Natural killer cell treated with Interleukin-12 subunit alpha and Interleukin-12 subunit beta and Interleukin-15 and Interleukin-18, amount 100 ng/mL, for 72 hours (primary cell): ENCODE measurements at places on chromosomes 12 and 14. TPM values are rescaled to one million over a fixed set of nuclear protein-coding genes. Genes with fewer than 3 reads are reported as not detected.

- H3K27ac ChIP-seq, result no peak overlapping the region
- DNase-seq, result no peak
- H3K27me3 ChIP-seq, result peaks cover 22% of the 10 kb centered on the region
- peaks cover 2% of the 10 kb centered on the region for H3K4me1 ChIP-seq
- H3K4me3 ChIP-seq, result no peak overlapping the region
Observed at GRCh38 chr12:127170226-127171180, 1096.5 kb upstream of the TMEM132C start.

- no peak overlapping the region for H3K27ac ChIP-seq
- no peak for DNase-seq
- peaks cover 32% of the 10 kb centered on the region for H3K27me3 ChIP-seq
- H3K4me1 ChIP-seq, result no peaks in the 10 kb centered on the region
- no peak overlapping the region for H3K4me3 ChIP-seq
Observed at GRCh38 chr14:94660306-94660946, 48.2 kb downstream of the SERPINA3 start.

DNA sequence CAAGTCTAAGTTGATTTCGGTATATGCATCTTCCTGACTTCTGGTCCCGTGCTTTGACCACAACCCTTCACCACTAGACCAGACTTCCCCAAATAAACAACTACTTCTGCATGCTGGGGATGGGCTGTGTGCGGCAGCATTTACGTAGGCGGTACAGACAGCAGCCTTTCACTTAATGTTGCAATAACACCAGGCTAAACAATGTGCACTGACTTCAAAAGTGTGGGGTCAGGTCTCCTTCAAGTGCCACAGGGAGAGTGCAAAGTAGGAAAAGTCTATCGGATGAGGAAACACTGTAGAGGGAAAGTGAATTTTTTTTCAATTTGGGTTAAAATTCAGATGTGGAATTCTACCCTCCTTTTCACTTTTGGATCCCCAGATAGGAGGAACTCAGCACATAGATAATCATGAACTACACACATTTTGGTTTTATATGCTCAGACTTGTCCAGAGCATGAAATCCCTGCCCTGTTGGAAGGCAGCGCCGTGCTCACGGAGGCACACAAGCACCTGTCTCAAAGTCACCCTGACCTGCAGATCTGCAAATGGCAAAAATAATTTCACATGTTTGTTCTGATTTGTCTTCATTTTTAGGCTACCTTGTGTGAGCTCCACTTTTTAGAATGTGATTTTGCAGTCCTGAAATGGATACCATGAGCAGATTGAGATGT, 3.6 kb upstream of the FOS start:
- DNase-seq, result no peak
- no peaks in the 10 kb centered on the region for H3K36me3 ChIP-seq
- peak overlapping the region; percentile 58 for H3K27ac ChIP-seq
- H3K4me1 ChIP-seq, result peaks cover 35% of the 10 kb centered on the region
- peaks cover 11% of the 10 kb centered on the region for H3K27me3 ChIP-seq
- peak overlapping the region; percentile 57 for H3K4me3 ChIP-seq

Gene SLC35E3
- total RNA-seq, result 12.7 TPM

- H3K27me3 ChIP-seq, result peaks cover 37% of the 10 kb centered on the region
- H3K4me3 ChIP-seq, result no peak overlapping the region
- no peak for DNase-seq
- H3K27ac ChIP-seq, result no peak overlapping the region
Observed at GRCh38 chr12:5429741-5430557, 2.0 kb upstream of the NTF3 start.

GRCh38 chr12:4780641-4781611, 60.7 kb downstream of the GALNT8 start:
- no peak for DNase-seq
- H3K4me1 ChIP-seq, result no peaks in the 10 kb centered on the region
- peaks cover 6% of the 10 kb centered on the region for H3K36me3 ChIP-seq
- H3K27me3 ChIP-seq, result peaks cover 20% of the 10 kb centered on the region

Gene KCNC2
- not detected for total RNA-seq

DNA sequence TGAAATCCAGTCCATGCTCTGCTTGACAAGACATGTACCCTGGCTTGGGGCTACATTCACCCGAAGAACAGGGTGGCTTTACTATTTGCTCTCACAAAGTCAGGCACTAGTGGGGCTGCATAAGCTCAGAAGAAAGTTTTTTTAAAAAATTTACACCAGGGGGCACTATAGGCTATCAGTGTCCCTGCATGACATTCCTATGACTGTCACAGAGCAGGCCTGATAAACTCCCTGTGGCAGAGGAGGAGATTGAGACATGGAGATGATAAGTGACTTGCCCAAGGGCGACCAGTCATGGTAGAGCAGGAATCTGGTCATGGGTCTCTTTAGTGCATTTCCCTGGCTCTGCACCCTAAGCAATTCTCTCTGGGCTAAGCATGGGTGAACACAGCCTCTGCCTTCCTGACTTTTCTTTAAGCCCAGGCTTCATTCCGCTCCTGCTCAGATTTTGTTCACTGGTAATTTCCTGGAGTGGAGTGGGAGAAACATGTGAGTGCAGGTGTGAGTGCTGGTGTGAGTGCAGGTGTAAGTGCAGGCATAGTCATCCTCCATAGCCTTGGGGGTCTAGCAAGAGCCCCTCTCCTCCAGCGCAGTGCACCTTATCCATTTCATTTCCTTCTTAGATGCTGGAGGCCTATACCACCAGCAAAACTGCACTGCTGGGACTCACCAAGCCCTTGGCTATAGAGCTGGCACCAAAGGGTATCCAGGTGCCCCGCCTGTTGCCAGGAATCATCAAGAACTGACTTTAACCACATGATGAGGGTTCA, 91.6 kb downstream of the DHRS2 start:
- H3K36me3 ChIP-seq, result no peaks in the 10 kb centered on the region
- H3K27me3 ChIP-seq, result peaks cover 3% of the 10 kb centered on the region
- H3K4me1 ChIP-seq, result no peaks in the 10 kb centered on the region
- no peak for DNase-seq
- no peak overlapping the region for H3K27ac ChIP-seq
- no peak overlapping the region for H3K4me3 ChIP-seq

- H3K4me1 ChIP-seq, result no peaks in the 10 kb centered on the region
- H3K36me3 ChIP-seq, result no peaks in the 10 kb centered on the region
- H3K27me3 ChIP-seq, result no peaks in the 10 kb centered on the region
- no peak for DNase-seq
Observed at GRCh38 chr12:42770261-42770660, 180.7 kb upstream of the PRICKLE1 start.

GRCh38 chr12:76026643-76027063, 4.9 kb downstream of the PHLDA1 start:
- no peak for DNase-seq
- peak overlapping the region; percentile 65 for H3K27ac ChIP-seq
- no peaks in the 10 kb centered on the region for H3K27me3 ChIP-seq
- peaks cover 30% of the 10 kb centered on the region for H3K4me1 ChIP-seq

- H3K27ac ChIP-seq, result no peak overlapping the region
- H3K36me3 ChIP-seq, result no peaks in the 10 kb centered on the region
- H3K27me3 ChIP-seq, result peaks cover 5% of the 10 kb centered on the region
- DNase-seq, result no peak
- no peak overlapping the region for H3K4me3 ChIP-seq
Observed at GRCh38 chr14:81051547-81051946, 96.1 kb downstream of the TSHR start.

- H3K4me3 ChIP-seq, result no peak overlapping the region
- no peaks in the 10 kb centered on the region for H3K27me3 ChIP-seq
- H3K27ac ChIP-seq, result no peak overlapping the region
- H3K36me3 ChIP-seq, result no peaks in the 10 kb centered on the region
- no peak for DNase-seq
Observed at GRCh38 chr12:132579744-132580143, 30.6 kb downstream of the LRCOL1 start.

DNA sequence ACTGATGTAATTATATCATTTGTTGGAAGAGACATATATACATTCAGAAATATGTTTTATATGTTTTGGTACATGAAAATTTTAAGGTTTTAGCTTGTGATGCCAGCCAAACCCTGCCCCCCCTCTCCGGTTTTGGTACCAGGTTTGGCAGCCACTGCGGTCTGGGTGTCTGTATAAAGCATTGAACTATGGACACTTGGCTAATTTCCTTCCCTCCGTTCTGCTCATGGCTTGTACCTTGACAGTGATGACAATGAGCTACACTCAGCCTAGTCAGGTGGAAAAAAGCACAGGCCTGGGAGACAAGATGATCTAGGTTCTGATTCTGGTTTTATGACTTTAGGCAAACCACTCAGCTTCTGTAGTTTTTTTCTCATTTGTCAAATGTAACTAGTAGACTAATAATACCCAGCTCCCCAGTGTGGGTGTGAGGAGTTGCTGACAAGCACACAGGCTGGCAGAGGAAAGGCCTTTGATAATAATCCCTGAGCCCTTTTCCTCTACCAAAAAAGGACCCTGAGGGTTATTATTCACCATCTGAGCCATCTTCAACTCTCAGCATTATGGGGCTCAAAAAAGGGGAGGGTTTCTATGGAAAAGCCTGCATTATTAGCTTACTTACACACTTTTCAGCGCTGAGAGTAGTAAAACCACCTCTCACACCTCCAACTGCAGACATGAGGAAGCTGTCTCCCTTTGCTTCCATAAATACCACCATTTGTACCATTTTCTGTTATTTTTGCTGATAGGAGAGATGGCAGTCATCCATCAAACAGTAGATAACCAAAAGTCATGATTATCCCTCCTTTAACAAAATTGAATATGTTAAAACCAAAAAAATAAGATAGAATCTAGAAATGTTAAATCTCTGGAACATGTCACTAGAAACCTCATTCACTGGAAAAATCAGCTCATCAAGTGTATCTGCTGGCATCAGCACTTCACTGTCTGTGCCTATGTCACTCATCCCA, 76.3 kb upstream of the PSMC1 start:
- H3K27ac ChIP-seq, result no peak overlapping the region
- H3K27me3 ChIP-seq, result peaks cover 31% of the 10 kb centered on the region
- DNase-seq, result no peak

Gene NFE2
- total RNA-seq, result not detected

GRCh38 chr14:87149583-87150354, 843.2 kb downstream of the GALC start:
- H3K4me3 ChIP-seq, result no peak overlapping the region
- H3K27me3 ChIP-seq, result no peaks in the 10 kb centered on the region
- DNase-seq, result no peak
- H3K4me1 ChIP-seq, result no peaks in the 10 kb centered on the region
- peaks cover 5% of the 10 kb centered on the region for H3K36me3 ChIP-seq
- no peak overlapping the region for H3K27ac ChIP-seq

Gene PROX2
- 0.56 TPM for total RNA-seq

GRCh38 chr14:38880643-38881524, 222.2 kb downstream of the SEC23A start:
- H3K4me1 ChIP-seq, result no peaks in the 10 kb centered on the region
- no peaks in the 10 kb centered on the region for H3K36me3 ChIP-seq
- no peak for DNase-seq
- H3K27me3 ChIP-seq, result peaks cover 20% of the 10 kb centered on the region
- H3K4me3 ChIP-seq, result no peak overlapping the region
- no peak overlapping the region for H3K27ac ChIP-seq

GRCh38 chr12:109047081-109047805, 5.1 kb upstream of the USP30 start:
- H3K36me3 ChIP-seq, result no peaks in the 10 kb centered on the region
- no peak overlapping the region for H3K4me3 ChIP-seq

DNA sequence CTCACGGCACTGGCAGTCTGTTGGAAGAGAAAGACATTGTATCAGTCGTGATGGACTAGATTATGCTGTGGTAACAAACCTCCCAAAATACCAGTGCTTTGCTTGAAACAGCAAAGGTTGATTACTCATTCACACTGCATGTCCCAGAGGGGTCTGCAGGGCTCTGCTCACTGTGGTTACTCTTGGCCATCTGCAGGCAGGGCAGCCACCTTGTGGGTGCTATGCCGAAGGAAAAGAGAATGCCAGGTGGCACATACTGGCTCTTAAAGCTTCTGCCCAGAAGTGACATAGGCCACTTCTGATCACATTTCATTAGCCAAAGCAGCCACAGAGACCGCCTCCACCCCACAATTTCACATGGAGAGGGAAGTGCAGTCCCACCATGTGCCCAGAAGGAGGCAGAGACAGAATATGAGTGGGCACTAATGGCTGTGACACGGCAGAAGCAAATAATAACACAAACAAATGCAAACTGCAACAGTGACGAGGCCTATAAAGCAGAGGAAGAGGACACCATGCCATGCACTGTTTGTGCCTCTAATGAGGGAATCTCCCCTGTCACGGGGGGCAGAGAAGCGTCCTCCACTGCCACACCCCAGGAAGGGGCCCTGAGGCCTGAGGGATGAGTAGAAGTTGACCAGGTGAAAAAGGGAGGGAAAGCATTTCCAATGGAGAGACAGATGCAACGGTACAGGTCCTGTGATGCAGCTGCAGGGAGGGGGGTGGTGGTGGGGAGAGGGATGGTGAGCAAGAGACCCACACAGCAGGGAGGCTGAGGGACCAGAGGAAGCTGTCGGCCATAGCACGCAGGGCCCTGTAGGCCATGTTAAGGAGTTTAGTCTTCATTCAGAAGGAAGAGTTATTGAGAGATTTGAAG, 51.7 kb upstream of the KICS2 start:
- H3K36me3 ChIP-seq, result no peaks in the 10 kb centered on the region
- no peak overlapping the region for H3K27ac ChIP-seq
- no peaks in the 10 kb centered on the region for H3K4me1 ChIP-seq
- no peak overlapping the region for H3K4me3 ChIP-seq
- peaks cover 3% of the 10 kb centered on the region for H3K27me3 ChIP-seq

- DNase-seq, result no peak
- H3K36me3 ChIP-seq, result no peaks in the 10 kb centered on the region
- H3K4me1 ChIP-seq, result no peaks in the 10 kb centered on the region
- no peaks in the 10 kb centered on the region for H3K27me3 ChIP-seq
- H3K27ac ChIP-seq, result no peak overlapping the region
- H3K4me3 ChIP-seq, result no peak overlapping the region
Observed at GRCh38 chr12:20434996-20435395, 66.7 kb downstream of the PDE3A start.

GRCh38 chr14:105363847-105364708, 34.3 kb upstream of the TEX22 start:
- H3K4me1 ChIP-seq, result peaks cover 6% of the 10 kb centered on the region
- DNase-seq, result no peak
- no peaks in the 10 kb centered on the region for H3K36me3 ChIP-seq

- H3K27me3 ChIP-seq, result peaks cover 16% of the 10 kb centered on the region
- no peaks in the 10 kb centered on the region for H3K36me3 ChIP-seq
- peaks cover 18% of the 10 kb centered on the region for H3K4me1 ChIP-seq
- H3K27ac ChIP-seq, result no peak overlapping the region
Observed at GRCh38 chr12:132433641-132434395, 56.1 kb upstream of the FBRSL1 start.

GRCh38 chr12:67937822-67938221, 51.4 kb upstream of the IFNG-AS1 start:
- no peaks in the 10 kb centered on the region for H3K36me3 ChIP-seq
- no peak overlapping the region for H3K27ac ChIP-seq
- no peak for DNase-seq
- no peak overlapping the region for H3K4me3 ChIP-seq
- no peaks in the 10 kb centered on the region for H3K4me1 ChIP-seq
- peaks cover 10% of the 10 kb centered on the region for H3K27me3 ChIP-seq

Gene CIROP
- not detected for total RNA-seq

Gene SIX4
- total RNA-seq, result not detected
